ENCODE measurements at places on chromosomes 5 and 9. TPM values are rescaled to one million over a fixed set of nuclear protein-coding genes. Genes with fewer than 3 reads are reported as not detected.

DNA sequence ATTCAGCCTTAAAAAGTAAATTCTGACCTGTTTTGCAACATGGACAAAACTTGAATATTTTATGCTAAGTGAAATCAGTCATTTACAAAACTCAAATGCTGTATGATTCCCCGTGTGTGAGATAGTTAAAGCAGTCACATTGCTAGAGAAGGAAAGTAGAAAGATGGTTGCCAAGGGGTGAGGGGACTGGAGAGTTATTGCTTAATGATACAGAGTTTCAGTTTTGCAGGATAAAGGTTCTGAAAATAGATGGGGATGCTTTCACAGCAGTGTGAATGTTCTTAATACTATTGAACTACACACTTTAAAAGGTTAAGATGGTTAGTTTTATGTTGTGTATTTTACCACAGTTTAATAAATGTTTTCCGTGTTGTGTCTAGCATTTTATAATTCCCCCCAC is 51.2 kb downstream of the SGCD start:
- no peak for DNase-seq

- DNase-seq: no peak
Measured at GRCh38 chr5:103369125-103370120, 110.9 kb downstream of the MACIR start.

DNA sequence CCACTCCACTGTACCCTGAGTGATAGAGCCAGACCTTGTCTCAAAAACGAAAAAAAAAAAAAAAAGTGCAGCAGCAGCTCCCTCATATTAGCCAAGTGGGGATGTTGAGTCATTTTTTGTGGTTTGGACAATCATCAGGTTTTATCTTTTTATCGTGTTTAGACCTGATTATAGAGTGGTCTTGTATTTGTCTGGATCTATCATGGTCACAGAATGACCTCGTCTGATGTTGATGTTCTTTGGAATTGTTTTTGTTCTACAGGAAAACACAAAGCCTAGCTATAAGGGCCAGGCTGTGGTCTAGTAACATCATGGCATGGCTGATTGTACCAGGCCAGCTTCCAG is 1.6 kb upstream of the FBXW11 start:
- DNase-seq: no peak

DNA sequence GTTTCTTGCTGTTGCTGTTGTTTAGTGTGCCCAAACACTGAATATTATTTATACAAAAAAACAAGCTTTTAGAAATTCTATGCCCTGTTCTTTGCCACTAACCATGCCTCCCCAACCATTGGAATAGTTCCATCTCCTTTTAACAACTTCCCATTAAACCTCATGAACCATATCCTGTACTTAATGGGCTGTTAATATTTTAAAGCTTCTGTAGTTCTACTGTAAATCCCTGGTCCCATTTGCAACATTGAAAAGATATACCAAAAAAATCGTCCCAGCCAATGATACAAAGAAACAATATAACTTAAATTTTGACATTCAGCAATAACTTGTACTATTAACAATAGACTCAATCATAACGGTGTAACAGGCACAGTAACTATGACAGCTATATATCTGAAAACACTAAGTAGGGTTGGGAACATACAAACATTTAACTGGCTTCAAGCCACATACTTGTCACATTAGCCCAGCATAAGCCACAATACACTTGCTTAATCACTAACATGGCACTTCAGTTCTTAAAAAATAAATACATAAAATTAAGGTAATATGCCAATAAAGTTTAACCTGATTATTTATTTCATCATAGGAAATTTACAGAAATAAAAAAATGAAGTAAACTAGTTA is 86.1 kb downstream of the ADAMTS6 start:
- no peak for DNase-seq

DNA sequence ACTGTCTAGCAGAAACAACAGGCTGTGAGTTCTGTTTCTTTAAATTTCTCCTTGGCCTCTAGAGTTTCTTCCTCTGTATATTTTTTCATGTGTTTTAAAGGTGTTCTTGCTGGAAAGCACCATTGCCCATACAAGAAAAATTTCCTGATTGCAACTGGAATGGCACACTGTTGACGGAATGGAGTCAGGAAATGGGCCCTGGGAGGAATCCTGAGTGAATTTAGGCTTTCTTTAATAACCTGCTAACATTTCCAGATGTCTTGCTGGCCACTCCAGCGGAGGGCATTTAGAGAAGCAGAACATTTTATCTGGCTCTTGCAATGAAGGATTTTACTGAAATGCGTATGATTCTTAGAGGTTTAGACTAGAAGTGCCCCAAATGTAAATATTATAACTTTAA is 736.3 kb downstream of the TAF11L14 start:
- no peak for DNase-seq

DNA sequence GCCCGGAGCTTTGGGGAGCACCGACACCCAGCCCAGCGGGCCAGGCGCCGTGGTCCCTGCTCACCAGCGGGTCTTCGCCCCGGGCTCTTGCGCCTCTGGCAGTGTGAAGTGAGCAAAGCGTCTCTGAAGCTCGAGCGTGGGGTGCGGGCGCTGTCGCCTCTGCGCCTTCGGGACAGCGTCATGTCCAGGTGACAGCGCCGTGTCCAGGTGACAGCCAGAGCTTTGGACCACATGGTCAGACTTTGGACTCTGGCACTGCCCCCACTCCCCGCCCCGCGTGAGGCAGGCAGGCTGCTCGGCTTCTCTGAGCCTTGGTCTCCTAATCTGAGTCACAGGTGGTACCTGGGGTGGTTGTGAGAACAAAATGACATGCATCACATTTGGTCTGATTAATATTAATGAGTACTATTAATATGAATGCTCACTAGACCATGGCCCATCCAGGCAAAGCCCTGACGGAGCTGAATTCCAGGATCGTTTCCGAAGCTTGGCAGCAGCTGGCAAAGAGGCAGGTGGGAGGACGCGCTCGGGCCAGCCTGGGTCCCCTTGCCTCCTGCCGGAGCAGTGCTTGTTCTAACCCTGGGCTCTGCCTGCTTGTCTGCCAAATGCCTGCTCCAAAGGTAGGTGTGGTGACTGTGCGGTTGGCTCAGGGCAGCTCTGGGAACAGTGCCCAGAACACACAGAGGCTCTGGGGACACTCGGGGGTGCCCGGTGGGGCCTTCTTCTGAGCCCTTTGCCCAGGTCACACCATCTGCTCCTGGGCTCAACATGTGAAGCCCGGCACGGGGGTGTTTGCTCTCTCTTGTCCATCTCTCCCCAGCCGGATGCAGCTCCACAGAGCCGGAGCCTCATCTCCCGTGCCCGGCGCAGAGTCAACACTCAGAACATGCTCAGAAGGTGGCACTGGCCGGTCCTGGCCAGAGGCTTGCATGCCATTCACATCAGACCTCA is 157.1 kb downstream of the OLFM1 start:
- DNase-seq: no peak

- no peak for DNase-seq
Measured at GRCh38 chr9:73154722-73155121, 3.1 kb downstream of the ANXA1 start.

GRCh38 chr5:116763987-116764866 is 189.6 kb upstream of the SEMA6A start:
- no peak for DNase-seq

DNA sequence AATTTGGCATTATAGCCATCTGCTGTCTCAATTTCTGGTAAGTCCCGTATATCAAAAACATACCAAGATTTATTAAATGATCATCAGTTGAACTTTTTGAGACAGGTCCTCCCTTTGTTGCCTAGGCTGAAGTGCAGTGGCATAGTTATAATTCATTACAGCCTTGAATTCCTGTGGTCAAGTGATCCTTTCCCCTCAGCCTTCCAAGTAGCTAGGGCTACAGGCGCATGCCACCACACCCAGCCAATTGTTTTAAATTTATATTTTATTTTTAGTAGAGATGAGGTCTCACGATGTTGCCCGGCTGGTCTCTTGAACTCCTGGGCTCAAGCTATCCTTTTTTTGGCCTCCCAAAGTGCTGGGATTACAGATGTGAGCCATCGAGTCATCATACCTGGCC is 418.9 kb downstream of the ARHGEF28 start:
- no peak for DNase-seq

DNA sequence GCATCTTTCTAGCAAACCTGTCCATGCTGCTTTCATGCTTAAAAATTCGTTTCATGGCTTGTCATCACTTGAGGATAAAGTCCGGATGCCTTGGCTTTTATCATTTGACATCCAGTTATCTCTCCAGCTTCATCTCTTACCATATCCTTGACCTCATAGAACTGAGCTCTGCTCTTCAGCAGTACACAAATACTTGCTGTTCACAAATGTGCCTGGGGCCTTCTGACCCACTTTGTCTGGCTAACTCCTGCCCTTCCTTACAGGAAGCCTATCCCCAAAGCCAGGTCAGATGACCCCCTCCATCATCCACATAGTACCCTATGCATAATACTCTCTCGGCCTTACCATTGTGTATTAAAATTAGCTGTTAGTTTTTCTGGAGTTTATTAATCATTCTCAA is 249.1 kb downstream of the SAXO1 start:
- no peak for DNase-seq

DNA sequence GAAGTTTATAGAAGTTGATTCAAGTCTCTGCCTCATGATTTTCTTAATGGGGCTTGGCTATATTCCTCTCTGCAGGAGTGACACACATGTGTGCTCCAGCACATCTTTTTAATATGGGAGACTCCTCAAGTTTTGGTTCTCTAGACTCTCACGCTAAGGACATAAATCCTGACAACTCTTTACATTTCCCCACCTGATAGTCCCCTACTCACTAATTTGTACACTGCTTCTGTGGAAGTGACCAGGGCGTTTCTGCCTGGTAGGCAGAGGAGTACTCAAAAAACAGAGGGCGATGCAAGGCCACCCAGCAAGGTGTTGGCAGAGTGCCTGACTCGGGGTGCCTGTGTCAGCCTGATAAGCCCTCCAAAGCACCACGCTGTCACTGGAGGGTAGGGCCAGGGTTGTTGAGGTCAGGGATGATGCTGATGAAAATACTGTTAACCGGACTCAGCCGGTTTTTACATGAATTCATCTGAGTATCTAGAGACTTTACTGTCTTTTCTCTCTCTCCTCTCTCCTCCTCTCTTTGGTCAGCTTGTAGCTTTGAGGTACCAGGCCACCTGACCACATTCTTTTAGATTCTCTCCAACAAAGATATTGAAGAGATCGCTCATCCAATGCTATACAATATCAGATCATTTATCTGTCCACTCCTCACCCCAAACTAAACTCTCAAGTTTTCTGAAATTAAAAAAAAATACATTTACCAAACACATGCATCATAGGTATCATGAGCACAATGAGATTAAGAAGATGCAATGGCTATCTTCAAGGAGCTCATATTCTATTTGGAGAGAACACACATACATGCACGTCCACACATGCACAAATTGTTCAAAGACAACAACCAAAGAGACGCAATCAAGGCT is 205.2 kb downstream of the PIK3R1 start:
- no peak for DNase-seq

DNA sequence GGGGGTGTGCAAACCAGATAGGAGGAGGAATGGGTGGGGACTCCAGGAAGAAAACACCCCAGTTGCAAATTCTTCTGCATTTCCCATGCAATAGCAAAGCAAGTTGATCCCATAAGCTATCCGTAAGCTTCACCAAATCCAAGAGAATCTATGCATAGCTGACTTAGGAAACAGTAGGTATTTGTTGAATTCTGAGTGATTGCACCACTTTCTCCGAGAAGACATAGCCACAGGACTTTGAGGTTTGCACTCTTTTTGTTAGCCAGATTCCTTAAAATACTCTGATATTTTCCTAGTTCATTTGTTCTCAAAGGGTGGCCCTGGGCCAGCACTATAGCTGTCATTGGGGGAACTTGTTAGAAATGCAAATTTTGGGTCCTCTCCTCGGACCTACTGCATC is 271.9 kb downstream of the SLIT3 start:
- no peak for DNase-seq

GRCh38 chr9:761176-761792 is 80.2 kb upstream of the DMRT1 start:
- no peak for DNase-seq

GRCh38 chr5:89302102-89302891 is 419.3 kb upstream of the MEF2C start:
- DNase-seq: no peak

DNA sequence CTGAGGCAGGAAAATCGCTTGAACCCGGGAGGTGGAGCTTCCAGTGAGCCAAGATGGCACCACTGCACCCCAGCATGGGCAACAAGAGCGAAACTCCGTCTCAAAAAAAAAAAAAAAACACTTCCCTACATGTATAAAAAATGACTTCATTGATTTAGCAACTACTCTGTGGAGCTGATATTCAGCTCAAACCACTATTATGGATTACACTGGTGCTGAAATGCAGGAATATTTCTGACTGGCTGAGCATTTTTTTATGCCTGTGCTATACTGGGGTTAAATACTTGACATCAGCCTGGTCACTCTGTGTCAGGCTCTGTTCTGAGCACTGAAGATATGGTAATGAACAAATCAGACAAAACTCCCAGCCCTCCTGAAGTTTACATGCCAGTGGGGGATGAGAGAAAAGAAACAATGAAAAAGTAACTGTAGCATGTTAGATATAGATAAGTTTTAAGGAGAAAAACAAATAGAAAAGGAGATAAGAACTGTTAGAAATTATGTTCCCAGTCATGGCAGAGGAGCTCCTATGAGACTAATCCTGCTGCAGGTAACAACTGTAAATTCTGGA is 22.6 kb upstream of the TTC39B start:
- DNase-seq: no peak

The FYB1 gene
- 74.1 TPM for total RNA-seq

The PPP1R26 gene
- 25.5 TPM for total RNA-seq

The DMRTA1 gene
- total RNA-seq: not detected

The CKMT2 gene
- total RNA-seq: 0.43 TPM

The LAMC3 gene
- total RNA-seq: 1.6 TPM

The PKD2L2 gene
- total RNA-seq: not detected

The SH3RF2 gene
- total RNA-seq: 50.6 TPM
